Stimulated activated naive CD4-positive, alpha-beta T cell (primary cell): ENCODE measurements at places on chromosomes 12 and 14.
A peak's percentile ranks its signal among the peaks of the same experiment; 100 is the strongest.

GRCh38 chr12:16475521-16475920, 128.1 kb downstream of the MGST1 start:
- DNase-seq, result no peak

DNA sequence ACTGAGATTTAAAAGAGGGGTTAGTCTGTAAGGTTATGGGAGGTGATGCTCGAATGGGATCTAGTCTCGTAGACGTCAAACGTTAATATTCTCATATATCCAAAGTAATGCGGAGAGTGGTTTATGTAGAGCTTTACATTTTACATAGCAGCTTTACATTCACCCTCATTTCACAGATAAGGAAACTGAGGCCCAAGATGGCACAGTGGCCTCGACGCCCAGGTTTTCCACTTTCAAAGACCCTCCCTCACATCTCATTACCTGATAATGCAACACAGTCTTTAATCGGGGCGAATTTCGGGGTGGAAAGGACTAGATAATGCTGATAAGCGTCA, 450 bp upstream of the TDG start:
- DNase-seq, result no peak

DNA sequence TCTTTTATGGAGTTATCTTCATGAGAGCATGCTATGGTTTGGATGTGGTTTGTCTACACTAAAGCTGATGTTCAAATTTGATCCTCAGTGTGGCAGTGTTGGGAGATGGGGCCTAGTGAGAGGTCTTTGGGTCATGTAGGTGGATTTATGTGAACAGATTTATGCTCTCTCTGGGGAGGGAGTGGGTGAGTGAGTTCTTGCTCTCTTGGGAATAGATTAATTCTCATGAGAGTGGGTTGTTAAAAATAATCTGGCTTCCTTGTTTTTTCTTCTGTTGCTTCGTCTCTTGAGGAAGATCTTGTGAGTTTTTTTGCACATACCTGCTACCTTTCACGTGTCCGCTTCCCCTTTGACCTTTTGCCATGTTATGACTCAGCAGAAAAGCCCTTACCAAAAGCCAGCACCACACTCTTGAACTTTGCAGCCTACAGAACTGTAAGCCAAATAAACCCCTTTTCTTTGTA, 20.5 kb downstream of the DERA start:
- DNase-seq, result no peak

DNA sequence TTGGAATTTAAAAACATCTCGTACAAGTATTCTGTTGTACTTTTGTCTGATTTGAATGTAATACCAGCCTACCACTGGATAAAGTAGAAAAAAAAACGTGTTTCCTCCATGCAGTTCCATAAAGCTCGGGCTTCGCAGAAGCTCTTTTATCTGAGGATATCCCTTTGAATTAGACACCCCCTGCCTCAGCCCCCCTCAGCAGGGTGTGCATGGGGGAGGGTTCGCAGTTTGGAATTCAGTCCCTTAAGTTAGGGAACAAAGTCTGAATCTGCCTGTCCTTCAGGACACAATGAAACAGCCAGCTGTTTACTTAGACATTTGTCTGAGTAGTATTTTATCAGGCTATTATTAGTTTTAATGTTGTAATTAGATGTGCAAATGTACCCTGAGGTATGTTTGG, 234.0 kb upstream of the CAND1 start:
- no peak for DNase-seq

DNA sequence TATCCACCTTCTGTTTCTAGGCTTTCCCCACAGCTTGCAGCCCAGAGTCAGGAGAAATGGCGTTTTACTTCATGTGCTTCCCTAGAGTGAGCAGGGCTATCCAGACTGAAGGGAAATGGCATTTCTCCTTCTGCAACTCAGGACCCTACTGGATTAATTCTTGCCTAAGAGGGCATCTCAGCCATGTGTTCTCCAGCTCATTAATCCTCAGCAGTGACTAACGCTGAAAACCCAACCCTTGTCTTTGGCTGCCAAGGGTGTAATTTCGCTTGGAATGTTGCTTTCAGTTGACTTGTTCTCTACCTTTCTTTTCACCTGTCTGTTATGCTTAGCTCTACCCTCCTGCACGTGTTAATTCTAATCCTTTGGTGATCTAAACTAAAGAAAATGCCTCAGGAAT, 21.0 kb upstream of the EMP1 start:
- DNase-seq, result no peak

DNA sequence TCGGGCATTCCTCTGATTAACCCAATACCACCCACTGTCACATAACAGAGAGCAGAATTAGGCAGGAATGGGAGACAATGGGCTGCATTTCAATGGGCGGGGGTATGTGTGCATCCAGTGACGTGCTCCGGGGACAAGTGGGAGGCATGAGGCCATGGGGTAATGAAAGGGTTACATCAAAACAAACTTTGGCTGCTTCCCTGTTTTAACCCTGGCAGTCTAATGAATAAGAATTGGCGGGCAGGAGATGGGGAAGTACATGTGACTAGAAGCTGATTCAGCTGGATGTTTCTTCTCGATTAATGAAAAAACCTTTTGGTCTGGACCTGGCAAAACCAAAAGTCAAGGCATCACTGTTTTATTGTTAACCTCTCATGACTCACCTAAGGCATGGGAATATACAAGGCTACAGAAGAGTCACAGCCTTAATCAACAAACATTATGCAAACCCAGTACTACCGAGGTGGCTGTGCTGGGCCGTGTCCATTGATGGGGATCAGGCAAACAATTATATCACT, 44.2 kb downstream of the SOCS2 start:
- DNase-seq, result no peak

- DNase-seq, result no peak
Observed at GRCh38 chr12:28248555-28249145, 58.4 kb downstream of the CCDC91 start.

DNA sequence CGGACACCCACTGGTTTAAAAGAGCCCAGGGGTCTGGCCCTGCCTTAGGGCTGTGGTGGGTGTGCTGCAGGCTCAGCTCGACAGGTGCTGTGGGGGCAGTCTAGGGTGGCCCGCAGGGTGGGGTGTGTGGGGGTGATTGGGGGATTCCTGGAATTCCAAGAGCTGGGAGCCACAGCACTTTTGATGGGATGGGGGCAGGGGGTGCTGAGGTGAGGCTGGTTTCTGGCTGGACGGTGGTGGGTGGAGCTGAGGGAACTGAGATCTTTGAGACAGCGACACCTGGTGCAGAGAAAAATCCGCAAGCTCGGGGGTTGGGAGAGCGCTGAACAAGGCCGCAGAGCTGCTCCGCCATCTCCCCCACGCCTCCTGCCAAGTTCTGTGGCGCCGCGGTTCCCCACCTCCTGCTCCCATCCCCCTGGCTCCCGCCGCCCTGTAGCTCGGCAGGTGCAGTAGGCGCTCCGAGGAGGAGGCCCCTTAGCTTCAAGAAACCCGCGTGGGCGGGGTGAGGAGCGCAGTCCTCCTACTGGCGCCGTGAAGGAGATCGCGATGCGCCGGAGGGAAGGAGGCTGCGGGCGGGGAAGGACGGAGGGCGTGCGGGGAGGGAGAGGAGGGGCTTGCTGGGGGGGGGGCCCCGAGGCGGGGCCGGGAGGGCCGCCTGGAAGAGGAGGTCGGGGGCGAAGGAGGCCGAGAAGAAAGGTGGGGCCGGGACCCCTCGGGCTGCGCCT, 1.3 kb upstream of the TEDC1 start:
- DNase-seq, result peak; percentile 85

DNA sequence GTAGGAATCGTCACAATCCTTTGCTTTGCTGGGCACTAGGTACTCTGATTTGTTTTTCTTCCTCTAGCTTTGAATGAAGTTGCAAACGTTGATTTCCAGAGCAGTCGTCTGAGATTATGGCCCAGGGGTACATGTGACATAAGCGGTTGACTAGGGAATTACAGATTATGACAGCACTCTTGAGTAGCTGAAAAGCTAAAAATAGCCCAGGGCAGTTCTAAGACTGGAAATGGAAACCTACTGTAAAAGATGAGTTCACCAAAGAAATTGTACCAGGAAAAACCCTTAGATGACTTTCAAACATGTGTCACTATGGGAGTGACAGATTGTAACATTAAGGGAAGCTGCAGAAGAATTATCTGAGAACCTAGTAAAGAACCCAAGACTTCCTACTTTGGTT, 108.5 kb downstream of the ANO6 start:
- no peak for DNase-seq

DNA sequence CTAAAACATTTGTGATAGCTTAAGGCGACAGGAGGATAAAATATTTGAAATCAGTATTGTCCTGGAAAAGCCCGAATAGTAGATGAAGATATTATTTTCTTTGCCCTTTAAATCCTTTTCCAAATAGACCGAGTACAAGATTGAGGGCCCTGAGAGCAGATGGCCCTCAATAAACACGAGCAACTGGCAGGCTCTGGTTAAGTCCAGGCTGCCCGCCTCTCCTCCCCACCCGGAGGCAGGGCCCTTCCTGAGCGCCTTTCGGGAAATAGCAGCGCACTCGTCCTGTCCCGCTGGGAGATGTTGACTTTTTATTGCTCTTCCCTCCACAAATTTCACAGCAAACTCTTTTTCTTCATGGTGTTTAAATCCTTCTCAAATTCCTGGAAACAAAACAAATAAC, 50.8 kb upstream of the MAX start:
- DNase-seq, result no peak
